NCI-H1105 (cell line): ENCODE measurements at places on chromosomes 1 and 21.

GRCh38 chr1:9835758-9836631 is 12.2 kb upstream of the CLSTN1 start:
- peak; percentile 81 for DNase-seq

GRCh38 chr1:161473348-161473747 is 31.9 kb upstream of the FCGR2A start:
- DNase-seq: no peak

GRCh38 chr1:236627727-236628408 is 23.6 kb upstream of the HEATR1 start:
- DNase-seq: no peak

- DNase-seq: no peak
Observed at GRCh38 chr1:201190624-201191051, at the start of gene IGFN1. TSS of gene IGFN1 (plus strand) at chr1:201190824. CDS start at chr1:201193294, 2,470 bp downstream.

DNA sequence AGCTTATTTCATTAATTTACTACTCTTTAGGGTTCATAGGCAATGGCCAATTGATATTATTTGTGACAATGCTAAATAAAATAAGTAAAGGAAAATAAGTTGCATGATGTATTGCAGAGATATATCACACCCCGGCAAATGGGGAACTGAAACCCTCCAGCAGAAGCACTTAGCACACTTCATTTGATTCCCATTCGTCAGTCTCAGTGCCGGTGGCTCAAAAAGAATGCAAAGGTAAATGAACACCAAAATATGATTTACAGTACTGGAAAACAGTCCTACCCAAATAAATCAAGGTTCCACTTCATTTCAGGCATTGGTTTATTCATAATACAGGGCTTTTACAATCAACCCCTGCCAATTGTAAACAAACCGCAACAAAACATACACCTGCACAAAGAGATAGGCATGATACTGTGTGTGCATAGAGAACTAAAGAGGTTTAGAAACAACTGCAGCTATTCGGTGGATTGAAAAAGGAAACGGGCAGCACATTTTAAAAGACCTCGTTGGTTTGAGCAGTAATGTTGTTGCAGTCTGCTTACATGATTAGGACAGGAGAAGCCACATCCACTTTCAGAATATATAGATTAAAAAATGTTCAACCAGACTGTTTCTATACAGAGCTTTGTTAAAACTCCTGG is 1019.2 kb downstream of the TTLL7 start:
- DNase-seq: peak; percentile 48

DNA sequence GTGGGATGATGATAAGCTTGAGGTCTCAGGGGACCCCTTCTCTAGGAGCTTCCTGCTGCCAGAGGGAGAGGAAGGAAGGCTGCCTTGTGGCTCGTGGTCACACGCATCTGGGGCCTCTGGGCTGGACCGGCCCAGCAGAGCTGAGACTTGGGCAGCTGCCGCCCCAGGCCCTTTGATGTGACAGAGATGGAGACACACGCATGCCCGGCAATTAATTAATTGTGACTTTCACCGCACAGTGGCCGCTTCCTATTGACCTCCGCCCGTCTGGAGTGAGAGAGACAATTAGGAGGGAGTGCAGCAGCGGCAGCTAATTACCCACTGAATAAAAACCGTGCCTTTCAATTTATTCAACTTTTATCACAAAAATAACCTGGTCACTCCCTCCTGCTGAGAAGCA is 16.6 kb upstream of the C1QA start:
- no peak for DNase-seq

DNA sequence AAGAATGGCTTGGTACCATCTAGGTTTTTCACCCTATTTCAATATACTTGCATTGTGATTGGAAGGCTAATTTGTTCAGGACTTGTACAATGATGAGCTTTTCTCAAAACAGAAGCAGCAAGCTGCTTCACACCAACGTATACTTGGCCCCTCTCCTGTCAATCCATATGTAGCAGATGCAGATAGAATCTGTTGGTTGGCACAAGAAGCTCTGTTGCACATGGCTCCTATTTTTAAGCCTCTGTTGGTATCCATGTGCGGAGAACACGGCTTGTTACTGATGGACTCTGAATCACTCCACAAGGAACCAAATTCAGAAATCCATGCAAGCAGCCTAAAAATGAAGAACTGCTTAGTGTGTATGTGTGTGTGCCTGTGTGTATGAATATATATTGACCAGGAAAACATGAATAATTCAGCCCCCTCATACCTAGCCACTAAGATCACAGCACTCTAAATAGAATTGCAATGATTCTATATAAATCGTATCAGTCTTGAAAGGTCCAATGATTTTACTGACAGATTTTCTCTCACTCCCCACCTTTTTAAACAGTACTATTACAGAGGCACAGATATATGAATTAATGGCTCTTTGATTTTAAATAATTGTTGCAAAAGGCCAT is 258.4 kb upstream of the DPYD start:
- no peak for DNase-seq

GRCh38 chr1:25657883-25658760 is 41.5 kb downstream of the MAN1C1 start:
- DNase-seq: no peak

DNA sequence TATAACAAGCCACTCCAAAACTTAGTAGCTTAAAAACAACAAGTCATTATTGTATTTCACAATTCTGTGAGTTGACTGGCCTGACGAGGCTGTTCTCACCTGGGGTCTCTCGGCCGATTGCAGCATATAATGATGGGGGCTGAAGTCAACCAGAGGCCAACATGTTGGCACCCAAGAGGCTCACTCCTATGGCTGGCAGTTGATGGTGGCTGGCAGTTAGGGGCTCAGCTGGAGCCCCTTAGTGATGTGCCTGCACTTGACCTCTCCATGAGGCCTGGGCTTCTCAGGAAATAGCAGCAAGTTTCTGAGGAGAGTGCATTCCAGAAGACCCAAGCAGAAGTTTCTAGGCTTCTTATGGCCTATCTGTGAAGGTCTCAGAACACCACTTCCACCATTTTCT is 459.4 kb downstream of the NPHP4 start:
- no peak for DNase-seq

DNA sequence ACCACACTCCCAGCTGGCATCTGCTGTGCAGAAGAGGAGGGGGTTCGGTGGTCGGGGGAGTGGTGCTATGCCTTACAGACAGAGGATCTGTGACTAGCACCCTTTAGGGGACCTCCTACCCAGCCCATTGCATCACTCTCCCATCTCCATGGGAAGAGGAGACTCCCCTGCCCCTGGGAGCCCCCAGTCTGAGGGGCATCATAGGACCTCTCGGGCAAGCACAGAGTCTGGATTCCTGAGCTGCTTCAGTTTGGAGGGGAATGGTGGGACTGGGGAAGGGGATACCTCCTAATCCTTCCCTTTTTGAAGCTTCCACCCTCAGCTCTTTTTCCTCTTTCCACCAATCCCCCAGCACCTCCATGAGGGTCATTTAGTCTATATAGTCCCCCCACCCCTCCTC is 1.4 kb downstream of the INSRR start:
- DNase-seq: no peak

DNA sequence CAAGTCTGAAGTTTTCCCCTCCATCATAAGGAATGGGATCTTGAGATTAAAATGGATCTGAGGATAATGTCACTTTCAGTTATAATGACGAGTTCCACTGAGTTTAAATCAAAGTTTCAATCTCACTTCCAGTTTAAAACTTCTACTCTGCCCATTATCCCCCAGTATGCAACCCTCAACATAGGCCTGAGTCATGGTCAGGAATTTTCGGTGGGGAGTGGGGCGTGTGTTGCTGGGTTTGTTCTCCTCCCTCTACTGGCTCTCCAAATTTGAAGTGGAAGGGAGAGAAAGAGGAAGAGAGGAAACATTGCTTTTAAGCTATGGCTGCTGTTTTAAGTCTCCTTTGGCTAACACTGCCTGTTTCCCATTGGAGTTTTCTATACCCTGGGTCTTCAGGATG is 152.9 kb downstream of the TM2D1 start:
- DNase-seq: no peak

- no peak for DNase-seq
Observed at GRCh38 chr1:191405417-191405816, 752.8 kb upstream of the RGS18 start.

DNA sequence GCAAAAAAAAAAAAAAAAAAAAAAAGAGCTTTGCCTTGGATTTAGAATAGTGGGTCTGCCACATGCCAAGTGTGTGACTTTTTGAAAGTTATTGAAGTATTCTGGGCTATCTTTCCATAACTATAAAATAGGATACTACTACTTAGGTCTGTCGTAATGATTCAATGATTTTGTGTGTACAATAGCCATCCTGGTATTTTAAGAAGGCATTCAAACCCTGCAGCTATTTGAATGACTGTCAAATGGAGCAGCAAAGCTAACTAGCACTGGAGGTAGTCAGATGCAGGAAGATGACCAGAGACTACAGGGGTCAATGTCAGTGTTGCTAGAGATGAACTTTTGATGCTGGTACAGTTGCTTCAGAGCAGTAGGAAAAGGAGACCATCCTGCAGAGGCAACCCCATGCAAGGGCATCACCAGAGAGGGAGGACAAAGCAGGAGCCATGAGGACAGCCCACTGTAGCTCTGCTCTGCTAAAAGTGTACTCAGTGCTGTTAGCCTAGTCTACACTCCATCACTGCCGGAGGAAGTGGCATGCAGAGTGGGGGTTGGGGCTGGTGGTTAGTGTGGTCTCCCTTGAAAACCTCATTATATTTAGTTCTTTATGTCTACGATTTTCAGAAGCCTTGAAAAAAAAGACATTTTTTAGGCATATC is 29.0 kb downstream of the DUSP10 start:
- DNase-seq: no peak

DNA sequence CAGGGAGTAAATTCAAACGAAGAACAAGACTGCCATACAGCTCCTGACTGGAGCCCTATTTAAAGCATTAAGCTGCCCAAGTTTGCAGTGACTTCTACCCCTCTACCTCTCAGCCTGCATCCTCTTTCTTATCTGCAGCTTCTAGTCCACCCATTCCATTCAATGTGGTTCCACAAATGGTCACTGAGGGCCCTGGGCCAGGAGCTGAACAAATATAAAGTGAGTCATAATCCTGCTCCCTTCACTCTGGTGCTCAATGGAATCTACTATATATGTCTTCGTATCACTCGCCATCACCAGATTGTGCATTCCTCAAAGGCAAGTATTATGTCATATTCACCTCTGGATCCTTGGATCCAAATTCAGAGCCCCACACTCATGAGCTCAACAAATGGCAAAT is 398.7 kb downstream of the BRINP2 start:
- no peak for DNase-seq

DNA sequence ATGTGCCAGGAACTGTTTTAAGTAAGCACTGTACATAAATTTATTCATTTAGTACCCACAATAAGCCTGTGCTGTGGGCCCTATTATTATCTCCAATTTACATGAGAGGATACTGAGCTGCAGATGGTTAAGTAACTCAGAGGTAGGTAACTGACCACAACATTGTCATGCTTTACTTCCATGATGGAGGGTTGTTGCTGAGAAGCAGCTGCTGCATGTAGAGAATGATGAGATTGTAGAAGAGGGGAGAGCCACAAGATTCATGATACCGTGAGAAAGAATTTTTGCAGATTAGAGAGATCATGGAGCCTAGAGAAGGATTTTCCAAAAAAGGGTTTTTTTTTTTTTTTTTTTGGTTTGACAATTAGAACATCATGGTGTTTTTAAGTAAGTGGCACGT is 313.1 kb downstream of the PTBP2 start:
- DNase-seq: no peak

DNA sequence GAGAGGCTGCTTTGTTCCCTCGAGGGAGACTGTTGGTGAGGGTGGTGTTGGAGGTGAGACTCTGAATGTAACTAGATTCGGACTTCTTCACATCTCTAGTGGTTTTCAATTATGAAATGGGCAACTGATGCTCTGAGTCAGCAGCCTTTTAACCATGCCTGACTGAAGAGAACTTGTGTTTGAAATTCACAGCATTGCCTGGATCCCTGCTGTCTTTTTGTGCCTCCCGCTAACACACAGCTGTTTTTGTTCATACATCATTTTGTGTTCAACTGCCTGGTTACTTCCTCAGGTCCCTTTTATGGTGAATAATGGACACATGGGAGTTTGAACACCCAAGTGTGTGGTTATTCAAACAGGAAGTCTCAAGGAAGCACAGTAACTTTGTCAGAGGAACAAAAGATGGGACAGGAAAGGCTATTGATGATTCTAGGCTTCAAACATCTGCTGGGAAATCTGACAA is 16.8 kb downstream of the LAMC1 start:
- no peak for DNase-seq
